ENCODE measurements at places on chromosomes 6 and 20.

- no peak for DNase-seq
Observed at GRCh38 chr20:8571611-8572010, 439.5 kb downstream of the PLCB1 start.

DNA sequence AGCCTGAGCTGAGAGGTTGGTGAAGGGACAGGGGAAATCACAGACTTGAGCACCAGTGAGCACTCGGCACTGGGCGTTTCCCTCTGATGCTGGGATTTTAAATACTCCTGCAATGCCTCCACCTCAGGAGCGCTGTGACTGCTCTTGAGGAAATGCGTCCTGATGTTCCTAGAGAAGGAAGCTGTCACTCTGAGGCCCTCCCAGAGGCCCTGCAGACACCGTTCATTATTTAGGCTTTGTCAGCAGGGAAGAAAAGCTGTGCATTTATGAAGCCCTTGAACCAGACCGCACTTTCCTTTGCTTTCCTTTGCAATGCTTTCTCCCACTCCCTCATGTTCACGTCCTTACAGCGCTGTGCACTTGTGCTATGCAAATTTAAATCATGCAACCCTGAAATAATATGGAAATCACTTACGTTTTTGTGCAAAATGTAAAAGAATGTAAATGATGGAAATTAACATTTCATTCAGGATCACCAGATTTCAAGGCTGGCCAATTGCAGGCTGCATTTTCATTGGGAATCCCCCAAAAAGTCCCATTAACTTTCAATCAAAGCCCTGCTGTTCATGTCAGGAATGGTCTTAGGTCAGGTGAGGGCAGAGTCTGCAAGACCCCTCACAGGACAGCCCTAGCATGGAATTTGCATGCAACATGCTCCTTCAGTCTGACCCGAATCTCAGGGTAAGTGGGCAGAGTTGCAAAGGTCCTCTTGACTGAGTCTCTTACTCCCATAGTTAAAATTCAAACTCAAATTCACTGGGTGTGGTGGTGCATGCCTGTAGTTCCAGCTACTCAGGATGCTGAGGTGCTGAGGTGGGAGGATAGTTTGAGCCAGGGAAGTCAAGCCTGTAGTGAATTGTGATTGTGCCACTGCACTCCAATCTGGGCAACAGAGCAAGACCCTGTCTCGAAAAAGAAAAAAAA, 45.8 kb upstream of the SYNDIG1 start:
- no peak for DNase-seq

- no peak for DNase-seq
Observed at GRCh38 chr20:16916165-16916564, 168.0 kb downstream of the OTOR start.

DNA sequence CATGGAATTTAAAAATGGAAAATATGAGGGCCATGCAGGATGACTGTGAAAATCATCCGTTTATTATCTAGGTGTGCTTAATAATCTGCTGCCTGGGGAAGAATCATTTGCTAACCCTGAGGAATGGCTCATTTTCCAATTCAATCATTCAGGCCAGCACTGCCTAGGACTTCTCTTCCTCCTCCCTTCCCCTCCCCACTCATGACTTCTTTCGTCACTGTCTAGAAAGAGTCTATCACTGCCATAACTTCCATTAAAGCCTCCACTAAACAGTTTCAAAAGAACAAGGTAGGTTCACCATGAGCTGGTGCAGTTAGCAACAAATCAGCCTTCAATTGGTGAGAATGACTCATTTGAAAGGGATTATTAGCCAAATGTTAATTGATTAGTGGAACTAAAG, 43.9 kb downstream of the TSHZ2 start:
- no peak for DNase-seq

DNA sequence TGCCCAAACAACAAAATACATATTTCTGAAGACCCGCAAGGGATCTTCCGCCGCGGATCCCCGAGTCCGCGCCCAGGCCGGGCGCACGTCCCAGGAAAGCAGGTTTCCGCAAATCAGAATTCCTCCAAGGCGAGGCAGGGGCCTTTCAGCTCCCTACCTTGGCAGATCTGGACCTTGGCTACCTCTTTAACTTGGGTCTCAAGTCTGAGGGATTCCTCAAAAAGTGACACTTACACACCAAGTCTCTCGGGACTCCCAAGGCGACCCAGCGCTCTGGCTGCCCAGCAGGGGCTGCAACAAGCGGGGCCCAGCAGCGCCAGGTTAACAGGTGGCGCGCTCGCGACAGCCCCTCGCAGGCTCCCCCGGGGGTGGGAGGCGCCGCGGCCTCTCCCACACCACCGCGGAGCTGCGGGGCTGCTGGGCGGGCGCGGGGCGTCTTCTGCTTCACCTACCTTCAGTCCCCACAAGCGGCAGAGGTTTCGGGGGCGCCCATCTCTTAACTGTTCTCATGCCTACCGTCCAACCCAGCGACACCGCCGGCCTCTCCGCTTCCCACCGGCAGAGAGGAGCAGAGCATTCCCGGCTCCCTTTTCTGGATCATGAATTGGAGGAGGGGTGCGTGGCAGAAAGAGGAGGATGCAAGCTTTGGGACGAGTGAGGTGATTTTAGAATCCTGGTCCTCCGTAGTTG, 414 bp downstream of the SIM1 start:
- no peak for DNase-seq

- DNase-seq = no peak
Observed at GRCh38 chr6:166997768-166998255, 1.4 kb upstream of the CEP43 start.
